Stimulated activated CD4-positive, alpha-beta T cell treated with anti-CD3 and anti-CD28 coated beads, TNF-alpha, amount 100 ng/mL, for 1 hour (primary cell): ENCODE measurements at places on chromosomes 7 and 10.

DNA sequence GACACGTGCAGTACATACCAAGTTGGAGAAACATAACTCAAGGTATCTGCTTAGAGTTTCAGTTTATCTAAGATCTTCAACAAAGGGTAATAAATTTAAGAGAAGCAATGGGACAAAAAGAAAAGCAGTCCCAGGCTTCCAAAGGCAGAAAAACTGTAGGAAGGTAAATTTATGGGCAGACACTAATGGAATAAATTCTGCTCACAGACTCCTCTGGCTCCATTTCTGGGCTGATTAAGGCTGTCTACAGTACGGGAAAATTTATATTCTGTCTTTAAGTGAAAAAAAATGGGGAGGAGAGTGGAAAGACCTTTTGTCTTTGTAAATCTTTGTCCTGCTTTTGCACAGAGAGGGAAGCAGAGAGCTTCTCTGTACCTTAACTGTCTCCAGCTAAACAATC lies 587.5 kb upstream of the IGFBP3 start:
- no peak for DNase-seq

DNA sequence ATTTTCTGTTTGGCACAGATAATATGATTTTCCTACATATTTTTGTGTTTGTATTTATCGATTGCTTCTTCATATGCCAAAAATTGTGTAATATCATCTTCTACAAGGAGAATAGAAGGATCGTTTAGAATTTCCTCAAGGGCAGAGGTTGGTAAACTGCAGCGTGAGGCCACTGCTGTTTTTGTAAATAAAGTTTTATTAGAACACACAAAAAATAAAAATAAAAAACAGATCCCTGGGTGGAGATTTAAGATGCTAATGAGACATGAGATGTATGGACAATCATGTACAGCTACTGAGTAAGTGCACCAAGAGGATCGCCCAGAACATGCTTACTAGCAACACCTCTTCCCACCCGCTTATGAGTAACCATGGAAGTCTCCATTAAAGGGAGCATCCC lies 9.6 kb downstream of the LYZL2 start:
- DNase-seq: no peak

DNA sequence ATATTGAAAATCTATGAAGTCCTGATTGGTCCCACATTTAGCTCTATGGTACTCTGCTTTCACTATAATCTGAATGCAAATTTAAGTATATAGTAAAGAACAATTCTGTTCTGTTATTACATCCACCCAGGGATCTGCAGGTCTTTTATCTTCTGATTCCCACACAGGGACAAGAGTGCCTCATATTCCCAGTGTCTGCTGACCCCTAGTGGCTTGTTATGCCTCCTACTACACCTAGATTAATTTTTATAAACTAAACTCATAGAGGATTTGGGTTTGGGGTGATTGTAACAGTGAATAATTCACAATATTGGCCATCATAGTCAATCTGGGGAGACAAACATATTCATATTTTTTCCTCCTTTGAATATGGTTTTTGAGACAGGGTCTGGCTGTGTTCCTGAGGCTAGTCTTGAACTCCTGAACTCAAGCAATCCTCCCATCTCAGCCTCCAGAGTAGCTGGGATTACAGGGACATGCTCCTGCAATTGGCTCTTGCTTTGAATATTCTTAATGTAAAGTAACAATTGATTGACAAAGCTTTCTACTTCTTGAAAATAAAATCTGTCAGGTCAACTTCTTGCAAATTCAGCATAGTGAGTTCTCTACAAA lies 282.1 kb downstream of the KCND2 start:
- no peak for DNase-seq

DNA sequence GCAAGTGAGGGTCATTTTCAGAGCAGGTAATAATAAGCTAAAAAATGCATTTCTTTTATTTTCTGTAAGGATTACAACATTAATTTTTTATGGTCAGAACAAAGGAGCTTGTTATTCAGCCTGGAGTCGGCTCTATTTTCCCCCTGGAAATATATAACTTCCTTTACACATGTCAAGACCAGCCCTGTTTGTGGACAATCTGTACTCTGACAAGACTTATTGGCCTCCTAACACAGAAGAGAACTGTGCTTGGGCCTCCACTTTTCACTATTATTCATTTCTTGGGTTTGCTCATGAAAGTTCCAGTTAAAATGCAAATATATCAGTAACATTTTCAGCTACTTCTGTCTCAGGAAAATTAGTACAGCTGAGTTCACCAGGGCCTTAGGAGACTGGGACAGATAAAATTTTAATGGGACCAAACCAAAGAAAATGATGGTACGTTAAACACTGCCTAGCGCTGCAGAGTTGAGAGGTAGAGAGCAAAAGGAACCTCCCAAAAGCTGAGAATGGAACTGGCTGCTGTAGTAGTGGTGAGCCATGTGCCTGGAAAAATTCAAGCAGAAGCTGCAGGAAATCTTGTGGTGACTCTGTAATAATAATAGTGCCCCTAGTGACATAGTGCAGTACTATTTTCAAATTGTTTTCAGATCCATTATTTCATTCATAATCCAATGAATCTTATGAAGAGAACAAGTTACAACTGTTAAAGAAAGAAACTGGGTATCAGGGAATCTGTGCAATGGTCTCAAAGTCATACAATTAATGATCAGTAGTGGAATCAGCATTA lies 227.2 kb upstream of the KIAA1217 start:
- no peak for DNase-seq

- DNase-seq: no peak
Observed at GRCh38 chr10:123496375-123496774, 169.8 kb upstream of the GPR26 start.

DNA sequence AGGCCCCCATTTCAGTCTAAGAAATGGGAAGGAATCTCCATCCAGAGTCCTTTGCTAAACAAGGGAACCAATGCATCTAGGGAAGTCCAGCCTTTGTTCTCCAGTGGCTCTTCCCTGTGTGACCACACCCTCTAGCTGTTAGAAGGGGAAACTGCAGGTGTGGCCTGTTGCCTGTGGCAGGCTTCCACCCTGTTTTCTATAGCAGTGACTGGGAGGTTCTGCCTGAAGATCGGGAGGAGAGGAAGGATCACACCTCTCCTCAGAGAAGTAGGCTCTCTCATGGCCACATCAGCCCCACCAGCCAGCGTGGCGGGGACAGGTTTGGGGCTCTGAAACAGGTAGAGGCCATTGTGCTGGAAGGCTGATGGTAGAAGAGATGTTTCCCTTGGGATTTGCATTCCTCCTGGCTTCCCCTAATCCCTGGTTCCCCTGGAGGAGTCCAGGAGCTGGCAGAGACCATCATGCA lies 47.7 kb upstream of the TRIM8 start:
- no peak for DNase-seq

DNA sequence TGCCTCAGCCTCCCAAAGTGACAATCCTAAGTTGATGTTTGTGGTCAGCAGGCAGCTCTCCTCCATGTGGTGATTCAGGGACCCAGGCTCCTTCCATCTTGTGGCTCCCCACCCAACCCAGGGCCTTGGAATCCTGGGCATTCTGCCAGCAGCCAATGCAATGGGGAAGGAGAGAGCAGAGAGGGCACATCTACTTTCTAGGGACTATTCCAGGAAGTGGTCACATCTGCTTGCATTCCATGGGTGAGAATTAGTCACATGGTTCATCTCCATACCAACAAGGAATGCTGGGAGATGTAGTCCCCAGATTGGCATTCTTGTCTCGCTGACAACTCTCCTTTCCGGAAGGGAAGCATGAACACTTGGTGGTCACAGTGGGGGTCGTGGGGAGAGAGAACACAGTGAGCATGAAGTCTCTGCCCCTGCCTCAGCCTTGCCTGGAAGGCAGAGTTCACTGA lies 9.9 kb upstream of the SRRM3 start:
- DNase-seq: no peak

DNA sequence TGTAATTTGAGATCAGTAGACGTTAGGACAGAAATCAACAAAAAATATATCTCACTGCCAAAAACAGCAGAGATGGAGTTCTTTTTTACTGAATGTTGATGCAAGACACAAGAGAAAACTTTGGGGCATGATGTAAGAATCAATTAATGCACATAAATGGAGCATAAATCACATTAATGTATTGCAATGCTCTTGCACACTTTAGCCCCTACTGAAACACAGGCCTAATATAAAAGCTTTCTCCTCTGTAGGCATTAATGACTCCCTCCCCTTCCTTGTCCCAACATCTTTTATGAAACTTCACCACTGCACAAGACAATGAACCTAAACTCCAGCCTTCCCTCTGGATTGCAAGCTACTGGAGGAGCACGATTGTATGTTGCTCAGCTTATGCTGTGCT lies 58.8 kb downstream of the CACNA2D1 start:
- no peak for DNase-seq

- DNase-seq: no peak
Observed at GRCh38 chr7:35646289-35647023, 48.5 kb downstream of the HERPUD2 start.

- DNase-seq: no peak
Observed at GRCh38 chr7:155490697-155491628, 33.0 kb downstream of the EN2 start.

DNA sequence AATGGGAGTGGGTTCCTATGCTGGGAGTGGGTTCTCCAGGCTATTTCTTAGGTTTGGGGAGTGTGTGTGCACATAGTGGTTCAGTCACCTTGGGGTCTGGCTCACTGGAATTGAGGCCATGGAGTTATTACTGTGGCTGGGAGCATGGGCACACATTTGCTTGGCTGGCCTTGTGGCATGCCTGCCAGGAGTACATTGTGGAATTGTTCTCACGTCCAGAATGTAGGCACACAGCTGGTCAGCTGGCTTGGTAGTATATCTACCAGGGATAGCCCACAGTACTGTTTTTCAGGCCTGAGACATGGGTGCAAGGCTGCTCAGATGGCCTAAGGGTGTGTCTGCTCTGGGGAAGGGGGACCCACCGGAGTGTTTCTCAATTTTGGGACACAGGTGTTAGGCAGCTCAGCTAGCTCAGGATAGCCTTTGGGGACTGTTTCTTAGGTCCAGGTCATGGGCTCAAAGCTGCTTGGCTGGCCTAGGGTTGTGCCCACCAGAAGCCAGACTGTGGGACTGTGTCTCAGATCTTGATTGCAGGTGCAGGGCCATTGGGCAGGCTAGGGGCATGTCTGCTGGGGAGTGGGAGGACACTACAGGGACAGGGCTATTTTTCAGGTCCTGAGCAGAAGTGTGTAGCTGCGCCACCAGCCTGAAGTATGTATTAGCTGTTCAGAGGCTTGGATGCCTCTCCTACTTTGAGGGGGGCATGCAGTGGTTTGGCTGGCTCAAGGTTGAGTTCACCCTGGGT lies 50.6 kb downstream of the TMEM168 start:
- no peak for DNase-seq

GRCh38 chr10:78832281-78832680 lies 236.5 kb upstream of the ZMIZ1 start:
- DNase-seq: no peak

DNA sequence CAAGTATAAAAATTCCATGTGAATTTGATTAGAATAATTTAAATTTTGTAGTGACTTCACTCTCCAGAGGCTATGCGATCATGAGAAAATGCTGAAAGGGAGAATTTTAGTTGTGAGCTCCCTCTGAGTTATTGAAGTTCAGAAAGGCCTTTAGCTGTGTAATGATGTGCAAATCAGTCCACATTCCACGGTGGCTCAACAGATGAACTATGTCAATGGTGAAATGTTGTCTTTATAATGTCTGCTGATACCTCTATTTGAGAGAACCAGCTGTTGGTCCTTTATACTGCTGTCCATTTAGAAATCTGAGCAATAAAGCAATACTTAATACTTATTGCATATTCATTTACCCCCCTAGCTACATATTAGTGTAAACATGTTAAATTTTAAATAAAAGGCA lies 7.1 kb upstream of the ITGB8 start:
- no peak for DNase-seq

DNA sequence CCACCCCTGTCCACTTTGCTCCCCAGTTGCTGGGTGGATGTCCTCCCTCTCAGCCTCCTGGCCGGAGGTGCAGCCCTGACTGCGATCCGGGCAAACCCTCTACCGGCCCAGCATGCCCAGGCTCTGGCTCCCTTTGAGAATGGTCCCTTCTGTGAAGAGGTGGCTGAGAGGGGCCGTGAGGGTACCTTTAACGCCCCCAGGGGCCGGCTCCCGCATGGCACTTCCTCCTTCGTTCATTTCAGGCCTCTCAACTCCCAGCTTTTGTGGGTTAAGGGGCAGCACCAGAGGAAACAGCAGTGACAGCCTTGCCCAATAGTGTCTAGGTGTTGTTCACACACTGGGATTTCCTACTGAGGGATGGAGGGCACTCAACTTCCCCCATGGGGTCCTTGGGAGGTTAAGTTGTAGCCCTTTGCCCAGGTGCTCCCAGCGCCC lies 33.2 kb upstream of the HABP2 start:
- DNase-seq: no peak
